ENCODE measurements at places on chromosomes 6 and 20.

- no peak for DNase-seq
Measured at GRCh38 chr6:53795340-53795701, 516 bp downstream of the LRRC1 start.

DNA sequence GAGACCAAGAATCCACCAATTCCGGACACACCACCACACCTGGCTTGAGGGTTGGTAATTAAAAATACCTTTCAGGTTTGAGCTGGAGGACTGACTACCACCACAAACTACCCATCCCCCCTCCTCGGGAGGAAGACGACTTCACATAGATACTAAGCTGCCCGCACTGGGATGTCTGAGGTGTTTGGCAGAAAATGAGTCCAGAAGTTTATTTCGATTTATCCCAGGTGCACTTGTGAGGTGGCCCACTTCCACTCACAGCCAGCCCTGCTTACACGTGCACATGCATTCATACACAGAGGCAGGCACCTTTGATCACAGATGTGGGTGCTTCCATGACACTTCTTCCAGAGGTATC lies 187.1 kb downstream of the ID4 start:
- DNase-seq, result no peak

DNA sequence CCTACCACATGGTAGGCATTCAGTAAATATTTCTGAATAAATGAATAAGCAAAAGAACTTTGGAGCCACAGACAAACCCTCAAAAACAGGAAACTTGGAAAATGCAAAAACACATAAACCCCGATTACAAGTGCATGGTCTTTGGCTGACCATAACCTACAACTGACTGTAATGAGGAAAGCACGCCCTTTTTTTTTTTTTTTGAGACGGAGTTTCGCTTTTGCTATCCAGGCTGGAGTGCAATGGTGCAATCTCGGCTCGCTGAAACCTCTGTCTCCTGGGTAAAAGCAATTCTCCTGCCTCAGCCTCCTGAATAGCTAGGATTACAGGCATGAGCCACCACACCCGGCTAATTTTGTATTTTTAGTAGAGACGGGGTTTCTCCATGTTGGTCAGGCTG lies 11.9 kb upstream of the LATS1 start:
- DNase-seq, result no peak

DNA sequence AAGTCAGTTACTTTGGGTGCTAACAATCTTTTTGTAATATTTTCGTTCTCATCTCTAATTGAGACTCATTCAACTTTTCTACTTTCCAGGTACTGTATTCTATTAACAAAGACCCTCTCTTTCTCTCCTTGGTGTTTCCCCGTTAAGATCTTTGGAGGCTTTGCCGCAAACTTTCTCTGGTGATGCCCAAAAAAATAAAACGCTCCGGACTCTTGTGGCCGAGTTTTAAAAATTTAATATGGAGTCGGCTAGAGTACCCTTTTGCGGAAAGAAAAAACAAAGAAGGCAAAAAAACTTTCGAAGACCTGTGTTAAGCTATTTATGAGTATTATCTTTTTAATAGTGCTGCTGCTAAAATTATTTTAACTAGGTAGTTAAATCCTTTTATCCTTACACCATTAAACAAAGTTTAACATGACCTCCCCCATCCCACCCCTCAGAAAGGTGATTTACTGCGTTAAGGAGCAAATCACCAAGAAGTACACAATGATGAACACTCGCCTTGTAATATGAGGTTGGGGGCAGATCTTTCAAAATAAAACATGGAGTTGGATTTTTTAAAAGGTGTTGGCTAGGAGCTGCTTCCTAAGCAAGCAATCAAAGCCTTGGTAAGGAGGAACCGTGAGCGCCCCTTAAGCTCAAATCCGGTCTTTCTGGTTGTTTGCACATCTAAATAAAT lies 10.0 kb downstream of the SIM1 start:
- DNase-seq, result no peak

DNA sequence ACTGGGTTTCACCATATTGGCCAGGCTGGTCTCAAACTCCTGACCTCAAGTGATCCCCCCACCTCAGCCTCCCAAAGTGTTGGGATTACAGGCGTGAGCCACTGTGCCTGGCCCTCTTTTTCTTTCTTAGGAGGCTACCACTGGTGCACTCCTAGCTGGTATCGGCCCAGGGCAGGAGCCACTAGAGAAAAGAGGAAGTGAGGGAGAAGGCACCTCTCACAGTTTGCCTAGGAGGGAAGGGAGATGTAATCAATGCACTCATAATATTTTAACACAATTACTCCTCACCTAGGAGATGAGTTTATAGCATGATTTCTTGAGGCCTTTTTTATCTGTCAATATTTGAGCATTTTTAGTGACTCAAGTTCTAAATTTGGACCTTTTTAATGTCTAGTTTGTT lies 189.0 kb upstream of the SOX4 start:
- no peak for DNase-seq

GRCh38 chr20:3222635-3223600 lies 13.6 kb downstream of the ITPA start:
- DNase-seq, result peak; percentile 14

All from skin of body (tissue), 3 donors.